ENCODE measurements at places on chromosomes 1 and 21.
A peak's percentile ranks its signal among the peaks of the same experiment; 100 is the strongest.

- peak; percentile 59 for DNase-seq
These were observed 358.5 kb downstream of the GPATCH2 start for GRCh38 chr1:217272385-217272784.

GRCh38 chr1:173241528-173242347, 34.6 kb upstream of the TNFSF4 start:
- DNase-seq, result no peak

DNA sequence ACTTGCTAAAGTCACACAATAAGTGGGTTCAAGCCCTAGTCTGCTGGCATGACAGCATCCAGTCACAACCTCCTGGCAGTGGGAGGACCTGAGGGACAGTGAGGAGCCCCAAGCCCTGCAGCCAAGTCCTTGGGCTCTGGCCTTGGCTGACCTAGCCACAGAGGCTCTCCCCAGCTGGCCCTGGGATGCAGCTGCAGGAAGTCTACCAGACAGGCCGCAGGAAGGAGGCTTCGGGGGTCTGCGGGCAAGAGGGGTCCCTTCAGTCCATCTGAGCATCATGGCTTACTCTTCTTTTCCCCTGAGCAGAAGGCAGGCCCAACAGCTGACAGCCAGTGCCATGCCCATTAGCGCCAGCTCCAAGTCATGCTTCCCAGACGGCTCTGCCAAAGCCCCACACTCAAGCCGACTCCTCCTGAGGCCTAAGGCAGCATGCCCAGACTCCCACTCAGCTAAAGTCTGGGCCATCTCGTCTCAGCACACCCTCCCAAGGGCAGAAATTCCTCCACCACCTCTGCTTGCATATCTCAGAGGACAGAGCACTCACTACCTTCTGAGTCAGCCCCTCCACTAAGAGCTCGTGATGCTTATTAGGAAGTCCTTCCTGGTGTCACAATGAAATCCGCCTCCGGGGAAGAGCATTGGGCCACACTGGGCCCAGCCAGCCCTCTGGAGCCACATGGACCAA, 20.1 kb downstream of the SLC1A7 start:
- peak; percentile 24 for DNase-seq

DNA sequence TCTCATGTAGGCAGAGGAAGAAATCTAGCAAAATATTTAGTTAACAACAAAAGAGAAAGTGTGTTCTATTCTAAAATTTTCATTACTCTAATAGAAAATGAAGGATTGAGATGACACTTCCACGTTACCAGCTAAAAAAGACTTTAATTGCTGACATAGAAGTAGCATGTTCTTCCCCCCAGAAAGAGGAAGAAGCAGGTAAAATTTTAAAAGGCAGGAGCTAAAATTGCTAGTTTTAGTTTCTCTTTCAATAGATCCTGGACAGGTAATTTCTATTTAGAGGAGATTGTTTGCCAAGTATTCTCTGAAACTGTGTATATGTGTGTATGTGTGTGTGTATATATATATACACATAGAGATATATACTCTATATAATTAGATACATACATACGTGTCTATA, 248.1 kb upstream of the FMN2 start:
- DNase-seq, result no peak

GRCh38 chr1:1630191-1630964, 1.6 kb upstream of the MMP23B start:
- DNase-seq, result peak; percentile 96

- no peak for DNase-seq
These were observed 35.7 kb downstream of the TENT5C start for GRCh38 chr1:117641536-117641935.

DNA sequence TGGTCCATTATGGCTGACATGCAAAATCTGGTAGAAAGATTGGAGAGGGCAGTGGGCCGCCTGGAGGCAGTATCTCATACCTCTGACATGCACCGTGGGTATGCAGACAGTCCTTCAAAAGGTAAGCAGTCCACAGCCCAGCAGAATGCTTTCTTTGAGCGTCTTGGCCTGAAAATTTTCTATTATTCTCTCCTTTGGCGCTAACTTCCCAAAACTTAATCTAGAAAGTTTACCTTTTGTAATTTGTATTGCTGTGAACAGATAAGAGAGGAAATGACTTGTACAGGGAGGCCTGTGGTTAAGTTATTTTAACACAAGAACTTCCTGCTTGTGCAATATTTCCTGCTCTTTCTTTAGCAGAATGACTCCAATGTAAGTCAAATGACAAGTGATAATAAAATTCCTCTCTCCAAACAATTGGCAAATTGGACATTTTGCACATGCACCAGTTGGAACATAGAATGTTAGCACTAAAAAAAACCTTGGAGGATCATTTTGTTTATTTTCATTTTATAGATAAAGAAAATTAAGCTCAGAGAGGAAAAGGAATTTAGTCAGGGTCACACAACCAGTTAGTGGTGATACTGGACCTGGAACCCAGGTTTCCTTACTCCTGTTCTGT, 18.9 kb downstream of the CAP1 start:
- no peak for DNase-seq

GRCh38 chr21:29075706-29076466, 2.4 kb upstream of the CCT8 start:
- DNase-seq, result no peak

DNA sequence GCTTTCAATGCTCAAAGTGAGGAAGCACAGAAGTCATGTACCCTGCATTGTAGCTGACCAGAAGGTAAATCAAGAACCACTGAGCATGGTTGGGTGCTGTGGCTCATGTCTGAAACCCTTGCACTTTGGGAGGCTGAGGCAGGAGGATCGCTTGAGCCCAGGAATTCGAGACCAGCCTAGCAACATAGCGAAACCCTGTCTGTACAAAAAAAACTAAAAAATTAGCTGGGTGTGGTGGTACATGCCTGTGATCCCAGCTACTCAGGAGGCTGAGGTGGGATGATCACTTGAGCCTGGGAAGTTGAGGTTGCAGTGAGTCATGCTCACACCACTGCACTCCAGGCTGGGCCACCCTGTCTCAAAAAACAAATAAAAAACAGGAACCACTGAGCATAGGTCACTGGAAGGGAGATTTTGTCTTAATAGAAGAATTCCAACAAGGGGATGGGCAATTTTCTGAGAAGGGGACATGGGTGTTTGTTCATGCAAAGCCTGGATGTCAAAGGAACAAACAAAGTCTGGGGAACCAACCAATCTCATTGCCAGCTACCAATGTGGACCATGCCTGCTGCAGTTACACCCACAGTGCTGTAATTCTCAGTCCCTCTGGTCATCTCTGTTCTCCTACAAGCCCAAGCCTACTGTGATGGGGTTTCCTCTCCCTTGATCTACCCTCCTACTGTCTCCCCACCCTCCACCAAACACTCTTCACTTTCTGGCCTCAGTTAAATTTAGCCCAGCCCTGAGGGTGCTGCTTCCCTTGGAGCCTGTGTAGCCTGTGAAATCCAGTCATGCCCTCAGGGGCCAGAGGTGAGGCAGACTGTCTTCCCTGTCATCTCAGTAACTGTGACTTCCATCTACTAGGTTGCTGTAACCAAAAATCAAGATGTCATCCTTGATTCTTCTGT, 47.9 kb downstream of the ELF3 start:
- no peak for DNase-seq

GRCh38 chr1:87888446-87888845, 559.8 kb downstream of the LMO4 start:
- no peak for DNase-seq

- no peak for DNase-seq
These were observed 86.1 kb downstream of the RRAGC start for GRCh38 chr1:38773483-38773882.

GRCh38 chr1:233361876-233362275, 34.4 kb downstream of the MAP3K21 start:
- DNase-seq, result no peak

GRCh38 chr1:118649369-118650106, 338.6 kb downstream of the TBX15 start:
- DNase-seq, result no peak

- DNase-seq, result no peak
These were observed at the start of gene FASLG for GRCh38 chr1:172658871-172659453. Gene FASLG (plus strand): TSS chr1:172659103. CDS start chr1:172659202, 99 bp downstream.

- DNase-seq, result no peak
These were observed 14.0 kb downstream of the KRTAP24-1 start for GRCh38 chr21:30268608-30269197.

- no peak for DNase-seq
These were observed 16.1 kb upstream of the DYRK1A start for GRCh38 chr21:37350472-37350871.

- DNase-seq, result no peak
These were observed 105.6 kb downstream of the EPHB2 start for GRCh38 chr1:22816067-22816775.

- DNase-seq, result no peak
These were observed 53.3 kb downstream of the SPEN start for GRCh38 chr1:15900662-15901279.

GRCh38 chr1:1763657-1764621, 14.3 kb downstream of the NADK start:
- no peak for DNase-seq

DNA sequence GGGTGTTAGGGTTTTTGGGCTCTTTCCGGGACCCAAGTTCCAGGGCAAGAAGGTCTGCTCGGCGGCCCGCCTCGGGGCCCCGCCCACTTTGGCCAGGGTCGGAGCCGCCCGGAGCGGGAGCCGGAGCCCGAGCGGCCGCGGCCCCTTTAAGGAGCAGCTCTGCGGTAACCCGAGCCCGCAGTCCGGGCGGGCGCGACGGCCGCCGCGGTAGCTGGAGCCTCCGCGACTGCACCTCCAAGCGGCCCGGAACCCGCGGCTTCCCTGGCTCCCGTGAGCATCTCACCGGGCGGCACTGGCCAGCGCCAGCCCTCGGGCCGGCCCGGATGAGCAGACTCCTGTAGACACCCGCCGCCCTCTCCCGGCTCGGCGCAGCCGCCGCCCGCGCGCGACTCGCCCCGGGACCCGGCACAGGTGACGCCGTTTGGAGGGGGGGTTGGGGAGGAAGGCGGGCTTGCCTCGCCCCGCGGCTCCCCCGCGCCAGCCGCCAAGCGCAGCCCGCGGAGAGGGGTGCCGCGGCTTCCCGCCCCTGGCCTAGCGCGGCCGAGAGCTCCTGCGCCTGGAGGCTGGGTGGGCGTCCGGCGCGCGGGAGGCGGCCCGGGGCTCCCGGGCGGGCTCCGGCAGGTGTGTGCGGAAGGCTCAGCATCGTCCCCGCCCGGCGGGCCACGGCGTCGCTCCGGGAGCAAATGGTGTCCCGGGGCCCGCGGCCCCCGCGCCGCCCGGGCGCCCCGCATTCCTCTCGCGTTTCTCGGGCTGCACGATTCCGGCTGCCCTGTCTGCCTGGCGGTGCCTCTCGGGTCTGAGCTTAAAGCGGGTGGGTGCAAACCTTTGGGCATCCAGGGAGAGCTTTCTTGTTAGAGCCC, at the start of gene TLCD4:
Gene TLCD4, plus strand, starts transcription at position 149 of the 860 bp plus-strand sequence. CDS start 26,547 bp downstream, outside the sequence.
- no peak for DNase-seq

DNA sequence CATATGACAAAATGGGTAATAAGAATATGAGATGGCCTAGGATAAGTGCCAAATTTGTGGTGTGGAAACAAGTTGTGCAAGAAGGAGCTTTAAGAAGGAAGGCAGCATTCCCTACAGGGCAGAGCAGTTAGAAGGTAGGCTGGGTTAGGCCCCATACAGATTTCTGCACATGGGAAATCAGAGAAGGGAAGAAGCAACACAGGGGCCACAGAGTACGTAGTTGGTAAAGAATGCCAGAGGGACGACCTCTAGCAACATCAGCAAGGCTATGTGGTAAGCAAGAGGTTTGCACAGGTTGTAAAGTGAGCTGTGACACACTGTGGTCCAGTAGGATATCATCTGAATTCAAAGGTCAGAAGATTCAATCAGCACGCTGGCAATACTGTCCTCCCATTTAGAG, 765.6 kb upstream of the B3GALT2 start:
- no peak for DNase-seq

GRCh38 chr1:172268237-172268636, 152.2 kb upstream of the C1orf105 start:
- no peak for DNase-seq

All from NCI-H2171 treated with DMSO at 0.1 percent for 48 hours (cell line).